ENCODE measurements at places on chromosomes 5 and 9.

DNA sequence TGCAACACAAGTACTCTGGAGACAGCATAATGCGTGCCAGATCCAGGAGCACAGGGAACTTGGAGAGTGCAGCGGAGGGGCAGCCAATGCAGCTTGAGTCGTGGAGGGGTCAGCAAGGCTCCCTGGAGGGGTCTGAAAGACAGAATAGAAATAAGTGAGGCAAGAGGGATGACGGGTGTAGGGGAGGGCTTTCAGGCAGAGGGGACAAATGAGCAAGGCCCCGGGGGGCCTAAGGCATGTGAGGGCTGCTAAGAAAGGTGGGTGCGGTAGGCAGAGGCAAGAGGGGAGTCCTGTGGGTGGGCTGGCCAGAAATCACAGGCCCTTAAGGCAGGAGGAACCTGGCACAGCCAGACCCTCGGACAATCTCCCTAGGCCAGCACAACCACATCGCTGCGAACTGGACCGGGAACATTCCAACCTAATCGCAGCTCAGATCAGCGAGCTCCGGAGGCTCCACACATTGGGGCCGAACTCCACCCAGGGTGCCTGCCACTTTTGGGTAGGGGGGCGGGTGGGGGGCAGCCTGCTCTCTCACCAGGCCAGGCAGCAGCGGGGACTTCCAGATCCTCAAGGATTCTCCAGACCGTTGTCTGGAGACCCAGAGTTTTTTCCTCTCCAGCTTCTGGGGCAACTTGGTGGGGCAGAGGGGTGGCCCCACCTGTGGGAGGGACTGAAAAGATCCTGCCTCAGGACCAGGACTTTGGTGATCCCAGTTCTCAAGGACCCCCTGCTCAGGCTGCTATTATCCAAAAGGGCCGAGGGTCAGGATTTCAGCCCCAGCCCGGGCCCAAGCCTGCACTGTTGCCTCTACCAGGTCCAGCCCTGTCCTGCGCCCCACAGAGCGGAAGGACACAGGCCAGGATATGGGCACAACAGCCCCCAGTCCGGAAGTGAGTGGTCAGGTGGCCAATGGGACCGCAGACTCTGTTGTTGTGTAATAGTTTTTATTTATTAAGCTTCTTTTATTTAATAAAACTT, 22.7 kb upstream of the CYSTM1 start:
- DNase-seq, result no peak

GRCh38 chr9:68502279-68502678, 38.4 kb downstream of the TMEM252 start:
- no peak for DNase-seq

- DNase-seq, result no peak
Measured at GRCh38 chr9:93225417-93225816, 41.5 kb downstream of the WNK2 start.

GRCh38 chr9:119432428-119432827, 63.2 kb upstream of the BRINP1 start:
- DNase-seq, result no peak

DNA sequence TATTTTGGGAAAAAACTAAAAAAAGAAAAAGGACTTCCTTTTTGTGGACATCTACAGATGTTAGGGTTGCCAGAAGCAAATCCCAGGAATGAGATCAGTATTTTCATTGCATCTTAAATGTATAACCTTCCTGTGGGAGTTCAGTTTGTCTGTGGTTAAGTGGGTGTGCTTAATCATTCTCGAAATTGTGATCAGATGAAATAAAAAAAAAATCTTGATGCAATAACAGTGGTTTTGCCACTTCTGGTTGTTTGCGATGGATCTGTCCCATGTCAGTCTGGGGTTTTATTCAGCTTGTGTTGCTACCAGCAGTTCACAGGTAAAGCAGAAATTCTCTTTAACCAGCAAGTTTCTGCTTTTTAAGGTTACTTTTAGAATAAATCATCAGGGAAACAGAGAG, 179.0 kb downstream of the MAN2A1 start:
- DNase-seq, result no peak

GRCh38 chr9:2157277-2158110, 142.3 kb downstream of the SMARCA2 start:
- DNase-seq, result no peak

GRCh38 chr5:40233268-40233667, 446.4 kb upstream of the PTGER4 start:
- no peak for DNase-seq

DNA sequence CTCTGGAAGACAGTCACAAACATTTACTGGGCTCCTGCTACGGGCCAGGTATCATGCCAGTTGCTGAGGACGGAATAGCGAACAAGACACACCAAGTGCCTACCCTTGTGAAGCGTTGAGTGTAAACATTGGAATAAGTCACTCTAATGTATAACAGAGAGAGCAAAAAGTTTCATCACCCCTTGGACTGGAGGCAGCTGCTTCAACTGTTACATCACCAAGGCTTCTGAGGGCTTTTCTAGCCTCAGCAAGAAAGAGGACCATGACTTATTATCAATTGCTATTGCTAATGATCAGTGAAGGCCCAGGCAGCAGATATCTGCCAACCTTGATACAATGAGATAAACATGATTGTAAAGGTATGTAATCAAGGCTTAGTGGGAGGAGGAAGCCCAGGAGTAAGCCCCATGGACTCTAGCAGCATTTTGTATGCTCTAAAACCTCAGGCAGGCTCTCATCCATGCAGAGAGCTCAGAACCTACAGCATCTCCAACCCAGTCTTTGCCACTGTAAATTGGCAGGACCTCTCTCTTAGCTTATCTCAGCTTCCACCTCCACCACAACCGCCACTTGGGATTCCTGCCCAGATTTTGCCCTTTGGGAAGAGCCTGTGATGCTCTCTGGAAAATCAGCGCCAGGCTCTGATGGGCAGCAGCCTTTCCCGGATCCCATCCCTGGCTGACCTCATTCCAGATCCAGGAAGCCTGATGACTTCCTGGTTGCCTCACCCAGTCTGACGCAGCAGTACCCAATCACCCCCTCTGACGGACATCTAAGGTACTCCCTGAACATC, 54.5 kb downstream of the ADAM19 start:
- DNase-seq, result no peak

DNA sequence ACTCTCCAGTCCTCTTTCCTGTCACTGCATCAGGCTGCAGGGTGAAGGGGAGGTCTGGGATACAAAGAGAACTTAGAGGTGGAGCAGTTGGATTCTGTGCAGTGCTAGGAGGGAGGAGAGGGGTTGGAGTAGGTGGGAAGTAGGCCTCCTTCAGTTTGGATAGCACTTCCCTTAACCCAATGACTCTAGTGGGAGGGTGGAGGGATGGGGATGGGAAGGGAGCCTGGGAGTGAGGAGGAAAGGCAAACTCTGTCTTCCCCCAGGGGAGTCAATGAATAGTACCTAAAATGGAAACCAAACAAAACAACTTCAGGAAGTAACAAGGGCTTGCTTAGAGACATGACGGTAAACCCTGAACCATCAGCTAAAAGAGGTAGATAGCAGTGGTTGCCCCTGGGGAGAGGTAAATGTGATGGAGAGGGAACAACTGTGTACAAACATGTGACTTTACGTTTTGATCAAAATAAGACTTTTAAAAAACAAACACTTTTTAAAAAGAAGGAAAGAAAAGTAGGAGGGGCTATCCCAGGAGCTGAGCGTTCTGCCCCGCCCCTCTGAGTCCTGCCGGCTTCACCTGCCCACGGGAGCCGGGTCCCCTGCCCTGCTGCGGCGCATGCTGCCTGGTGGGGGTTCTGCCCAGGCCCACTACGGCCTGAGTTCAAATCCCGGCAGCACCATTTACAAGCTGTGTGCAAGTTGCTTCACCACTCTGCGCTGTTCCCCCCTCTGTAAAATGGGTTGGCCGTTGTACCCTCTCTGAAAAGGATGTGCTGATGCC, 30.9 kb downstream of the GSN start:
- DNase-seq, result no peak

- no peak for DNase-seq
Measured at GRCh38 chr5:92778261-92778660, 802.8 kb downstream of the NR2F1-AS1 start.

- DNase-seq, result no peak
Measured at GRCh38 chr9:214648-215493, at the start of gene DOCK8. DOCK8 (plus strand) TSS chr9:214865; CDS start chr9:214977, 112 bp downstream.

GRCh38 chr5:119445544-119445943, 6.8 kb upstream of the HSD17B4 start:
- DNase-seq, result no peak

DNA sequence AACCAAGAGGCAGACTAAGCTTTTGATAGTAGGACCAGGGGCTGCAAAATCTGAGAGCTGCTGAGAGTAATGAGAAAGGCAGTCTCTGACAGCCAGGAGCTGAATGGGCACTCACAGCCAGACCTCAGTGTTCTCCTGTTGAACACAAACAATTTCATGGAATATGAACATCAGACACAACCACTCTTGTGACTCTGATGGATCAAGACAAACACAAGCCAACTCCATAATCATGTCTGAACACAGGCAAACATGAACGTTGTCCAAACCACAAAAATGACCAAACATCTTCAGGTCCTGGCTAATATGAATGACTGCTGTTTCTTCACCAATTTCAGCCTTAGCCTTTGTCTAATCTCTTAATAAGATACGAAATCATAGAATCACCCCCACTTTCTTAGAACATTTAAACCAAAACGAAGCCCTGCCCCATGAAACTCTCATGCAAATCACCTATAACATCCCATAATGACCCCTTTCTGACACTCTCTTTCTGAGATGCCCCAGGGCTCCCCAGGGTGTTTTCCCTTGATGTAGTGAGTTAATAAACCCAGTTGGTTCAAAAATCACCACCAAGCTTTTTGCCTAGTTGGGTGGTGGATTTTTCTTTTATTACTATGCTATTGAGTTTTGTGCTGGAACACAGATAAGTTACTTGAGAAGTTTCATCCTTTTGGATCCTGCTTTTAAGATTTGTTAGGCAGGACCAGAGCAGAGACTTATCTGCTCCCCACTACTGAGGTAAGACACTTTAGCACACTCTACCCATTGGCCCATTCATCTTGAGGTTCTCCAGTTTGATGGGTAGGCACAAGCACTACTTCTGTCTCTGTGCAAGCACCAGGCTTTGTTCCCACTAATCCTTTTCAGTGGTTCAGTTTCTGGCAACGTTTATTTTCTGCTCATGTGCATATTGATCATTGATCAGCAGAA, 5.9 kb upstream of the ERAP2 start:
- no peak for DNase-seq

GRCh38 chr9:35771075-35771433, 17.0 kb upstream of the MSMP start:
- no peak for DNase-seq

GRCh38 chr5:107672211-107673038, 1.7 kb upstream of the EFNA5 start:
- peak; percentile 60 for DNase-seq

DNA sequence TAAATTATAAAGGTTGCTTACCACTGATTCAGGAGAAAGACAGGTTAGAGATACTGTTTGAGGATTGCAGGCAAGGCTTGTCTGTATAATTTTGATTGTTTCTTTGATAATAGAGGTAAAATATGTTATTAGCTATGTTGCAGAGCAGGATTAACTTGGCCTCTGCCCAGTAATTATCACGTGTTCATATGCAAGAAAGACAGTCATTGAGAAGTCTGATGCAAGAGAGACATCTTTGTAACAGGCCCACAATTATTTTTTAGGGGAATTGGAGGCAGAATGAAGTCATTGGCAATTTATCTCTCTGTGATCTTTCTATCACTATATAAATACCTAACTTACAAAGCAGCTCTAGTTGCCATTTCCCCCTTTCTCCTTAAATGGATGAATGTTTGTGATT, 46.0 kb downstream of the SLC44A1 start:
- no peak for DNase-seq

DNA sequence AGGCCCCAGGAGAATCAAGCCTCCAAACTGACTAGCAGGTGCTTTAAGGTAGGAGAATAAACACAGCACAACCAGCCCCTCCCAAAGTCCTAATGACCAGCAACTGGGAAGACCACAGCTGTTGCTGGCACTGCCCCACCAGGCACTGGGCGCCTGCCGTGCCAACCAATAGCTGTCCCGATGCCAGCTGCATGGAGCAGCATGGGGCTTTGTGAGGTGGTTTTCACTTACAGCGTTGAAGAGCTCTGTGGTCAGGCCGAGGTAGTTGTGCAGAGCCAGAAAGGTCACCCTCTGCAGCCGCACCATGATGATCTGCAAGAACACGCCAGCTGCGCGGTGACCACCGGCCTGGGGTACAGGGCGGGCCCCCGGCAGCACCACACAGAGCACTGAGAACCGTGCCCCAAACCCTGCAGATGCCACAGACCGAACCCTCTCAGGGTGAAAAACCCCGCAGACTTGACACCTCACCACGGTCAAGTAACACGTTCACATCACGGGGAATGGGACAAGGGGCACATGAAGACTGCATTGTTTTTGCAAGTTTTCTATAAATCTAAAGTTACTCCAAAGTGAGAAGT, 28.7 kb downstream of the PNPLA7 start:
- DNase-seq, result no peak

GRCh38 chr9:132516911-132517310, 65.5 kb upstream of the BARHL1 start:
- no peak for DNase-seq

- no peak for DNase-seq
Measured at GRCh38 chr5:178280631-178281030, 48.0 kb upstream of the PHYKPL start.

- DNase-seq, result peak; percentile 29
Measured at GRCh38 chr9:137227054-137227852, at the start of gene RNF224. RNF224 (plus strand) TSS chr9:137227502; CDS start chr9:137228336, 834 bp downstream.

DNA sequence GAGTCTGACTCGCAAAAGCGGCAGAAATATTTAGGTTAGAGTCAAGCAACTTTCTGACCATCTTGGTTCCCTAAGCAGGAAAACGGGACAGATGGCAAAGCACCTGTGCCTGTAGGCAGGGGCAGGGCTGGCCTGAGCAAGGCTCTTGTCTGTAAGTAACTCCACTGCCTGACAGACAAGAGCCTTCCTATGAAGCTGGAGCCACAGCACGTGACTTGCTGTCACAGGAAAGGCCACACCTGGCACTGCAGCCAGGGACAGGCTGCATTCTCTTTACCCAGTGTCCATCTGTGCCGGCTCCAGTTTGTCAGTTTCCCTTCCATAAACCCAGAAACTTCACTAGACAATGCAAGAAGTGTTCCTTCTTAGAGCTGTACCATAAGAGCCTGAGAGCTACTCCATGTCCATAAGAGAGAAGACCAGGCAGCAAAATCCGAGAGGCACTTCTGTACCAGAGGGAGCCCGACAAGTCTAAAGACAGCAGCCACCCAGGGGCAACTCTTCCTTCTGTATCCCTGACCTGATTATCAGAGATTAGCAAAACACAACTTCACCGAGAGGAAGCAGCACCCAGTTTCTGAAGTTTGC, 78.1 kb downstream of the GPR21 start:
- no peak for DNase-seq

GRCh38 chr9:135304886-135305285, 174.7 kb upstream of the PPP1R26 start:
- DNase-seq, result no peak

DNA sequence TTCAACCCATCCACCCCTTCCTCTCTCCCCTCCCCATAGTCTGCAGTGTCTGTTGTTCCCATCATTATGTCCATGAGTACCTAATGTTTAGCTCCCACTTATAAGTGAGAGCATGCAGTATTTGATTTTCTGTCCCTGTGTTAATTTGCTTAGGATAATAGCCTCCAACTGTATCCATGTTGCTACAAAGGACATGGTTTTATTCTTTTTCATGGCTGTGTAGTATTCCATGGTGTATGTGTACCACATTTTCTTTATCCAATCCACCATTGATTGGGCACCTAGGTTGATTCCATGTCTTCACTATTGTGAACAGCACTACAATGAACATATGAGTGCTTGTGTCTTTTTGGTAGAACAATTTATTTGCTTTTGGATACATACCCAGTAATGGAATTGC, 187.1 kb downstream of the PCSK5 start:
- DNase-seq, result no peak

GRCh38 chr9:87386490-87387025, 111.1 kb upstream of the DAPK1 start:
- no peak for DNase-seq

GRCh38 chr5:126633552-126633951, 32.8 kb downstream of the PHAX start:
- no peak for DNase-seq
